CD8-positive, alpha-beta T cell (primary cell): ENCODE measurements at places on chromosomes 12 and 14. TPM values are rescaled to one million over a fixed set of nuclear protein-coding genes. Genes with fewer than 3 reads are reported as not detected.

KERA gene
- not detected for total RNA-seq

APOF gene
- not detected for total RNA-seq

KRT79 gene
- total RNA-seq: not detected

CCDC196 gene
- total RNA-seq: not detected

MYO1H gene
- total RNA-seq: not detected

LBHD2 gene
- not detected for total RNA-seq

CMA1 gene
- total RNA-seq: not detected

FOXG1 gene
- total RNA-seq: not detected

KCNA5 gene
- total RNA-seq: not detected
